ENCODE measurements at places on chromosomes 13 and 19. TPM values are rescaled to one million over a fixed set of nuclear protein-coding genes. Genes with fewer than 3 reads are reported as not detected.

Gene OVOL3
- total RNA-seq = not detected

Gene LGALS14
- total RNA-seq = not detected

Gene DACT3
- total RNA-seq = not detected

Gene CNN1
- total RNA-seq = not detected

Gene IGSF23
- total RNA-seq = not detected

DNA sequence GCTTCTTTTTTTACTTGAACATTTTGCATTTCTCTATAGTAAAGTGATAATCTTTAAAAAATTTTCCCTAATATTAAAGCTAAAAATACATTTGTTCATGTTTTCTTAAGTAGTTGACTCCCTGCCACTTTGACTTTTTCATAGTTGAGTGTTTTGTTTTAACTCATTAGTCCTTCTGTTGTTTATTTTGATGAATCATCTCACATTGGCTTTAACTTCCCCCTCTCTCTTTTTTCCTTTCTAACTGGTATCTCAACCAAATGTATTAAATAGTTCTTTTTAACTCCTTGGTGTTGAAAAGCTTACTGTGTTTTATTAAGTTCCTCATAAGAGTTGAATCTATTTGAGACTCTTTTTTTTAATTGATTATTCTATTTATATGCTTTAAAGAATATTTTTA is 2.8 kb downstream of the TNFSF13B start:
- H3K4me1 ChIP-seq = peaks cover 22% of the 10 kb centered on the region
- no peaks in the 10 kb centered on the region for H3K36me3 ChIP-seq
- H3K4me3 ChIP-seq = peak overlapping the region; percentile 39
- H3K27me3 ChIP-seq = no peaks in the 10 kb centered on the region
- no peak for DNase-seq

- no peak for DNase-seq
- H3K27ac ChIP-seq = no peak overlapping the region
- peaks cover 2% of the 10 kb centered on the region for H3K27me3 ChIP-seq
- no peaks in the 10 kb centered on the region for H3K36me3 ChIP-seq
- H3K4me3 ChIP-seq = no peak overlapping the region
These were observed 45.7 kb upstream of the ZNF730 start for GRCh38 chr19:23071147-23071511.

GRCh38 chr13:99982731-99983498 is 1.3 kb downstream of the ZIC2 start:
- peaks cover 50% of the 10 kb centered on the region for H3K27me3 ChIP-seq
- peaks cover 6% of the 10 kb centered on the region for H3K36me3 ChIP-seq
- no peak for DNase-seq
- H3K4me1 ChIP-seq = peaks cover 13% of the 10 kb centered on the region
- peak overlapping the region; percentile 83 for H3K4me3 ChIP-seq
- peak overlapping the region; percentile 95 for H3K27ac ChIP-seq

GRCh38 chr19:1780272-1780958 is 27.1 kb downstream of the ONECUT3 start:
- peaks cover 5% of the 10 kb centered on the region for H3K4me1 ChIP-seq
- peaks cover 62% of the 10 kb centered on the region for H3K27me3 ChIP-seq
- H3K27ac ChIP-seq = no peak overlapping the region
- DNase-seq = no peak

GRCh38 chr13:113526466-113527220 is 36.1 kb upstream of the DCUN1D2 start:
- peaks cover 20% of the 10 kb centered on the region for H3K4me1 ChIP-seq
- DNase-seq = no peak
- H3K27me3 ChIP-seq = no peaks in the 10 kb centered on the region
- peaks cover 10% of the 10 kb centered on the region for H3K36me3 ChIP-seq

- H3K27me3 ChIP-seq = peaks cover 5% of the 10 kb centered on the region
- no peak overlapping the region for H3K4me3 ChIP-seq
- no peak for DNase-seq
These were observed 12.4 kb upstream of the PROZ start for GRCh38 chr13:113145911-113146598.

DNA sequence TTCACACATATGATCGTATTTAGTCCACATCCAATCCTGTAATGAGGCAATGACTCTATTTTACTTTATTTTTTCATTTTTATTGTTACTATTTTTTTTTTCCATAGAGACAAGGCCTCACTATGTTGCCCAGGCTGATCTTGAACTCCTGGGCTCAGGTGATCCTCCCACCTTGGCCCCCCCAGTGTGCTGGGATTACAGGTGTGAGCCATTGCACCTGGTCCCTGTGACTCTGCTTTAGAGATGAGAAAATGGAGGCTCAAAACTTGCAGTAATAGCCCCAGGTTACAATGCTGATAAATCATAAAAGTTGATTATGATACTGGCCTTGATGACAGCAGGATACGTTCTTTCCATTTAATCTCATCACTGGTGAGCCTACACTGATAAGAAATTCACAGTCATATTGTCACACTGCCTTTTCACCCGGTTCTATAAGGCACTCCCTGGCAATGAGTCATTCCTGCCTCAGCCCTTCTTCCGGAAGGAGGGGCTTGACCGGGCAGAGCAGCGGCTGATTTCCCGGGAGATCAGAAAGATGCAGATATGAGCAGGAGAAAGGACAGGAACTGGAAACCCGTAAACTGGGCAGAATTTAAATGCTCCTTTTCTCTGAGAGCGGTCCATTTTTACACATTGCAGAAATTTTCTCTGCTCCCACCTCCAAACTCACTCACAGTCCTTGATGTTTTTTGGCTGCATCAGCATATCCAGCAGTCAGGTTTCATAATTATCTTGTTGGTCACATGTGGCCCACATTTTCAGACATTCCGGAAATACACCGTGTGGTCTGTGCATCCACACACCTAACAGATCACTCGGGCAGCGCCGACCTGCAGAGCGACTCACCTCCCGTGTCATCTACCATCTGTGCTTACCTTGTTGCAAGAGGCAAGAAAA is 616.4 kb downstream of the EFNB2 start:
- peaks cover 7% of the 10 kb centered on the region for H3K27me3 ChIP-seq
- DNase-seq = no peak
- no peaks in the 10 kb centered on the region for H3K4me1 ChIP-seq
- H3K27ac ChIP-seq = no peak overlapping the region
- no peak overlapping the region for H3K4me3 ChIP-seq
- no peaks in the 10 kb centered on the region for H3K36me3 ChIP-seq

DNA sequence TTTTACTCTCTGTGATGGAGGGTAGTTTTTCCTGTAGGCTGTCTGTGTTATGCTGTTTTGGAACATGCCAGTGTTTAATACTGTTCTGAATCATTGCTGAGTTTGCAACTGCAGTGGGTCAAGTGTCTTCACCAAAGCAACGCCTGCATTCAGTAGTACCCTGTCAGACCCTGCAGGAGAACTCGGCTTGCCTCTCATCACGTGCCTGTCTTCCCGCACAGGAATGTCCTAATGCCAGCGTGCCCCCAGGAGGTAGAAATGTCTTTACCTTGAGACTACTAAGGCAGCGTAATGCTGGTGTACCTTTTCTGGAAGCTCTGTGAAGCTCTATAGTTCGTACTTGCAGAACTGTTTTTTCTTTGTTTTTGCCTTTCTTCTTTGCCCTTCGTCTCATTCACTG is 42.3 kb downstream of the POLR1D start:
- peak overlapping the region; percentile 21 for H3K27ac ChIP-seq
- no peak for DNase-seq
- peaks cover 10% of the 10 kb centered on the region for H3K4me1 ChIP-seq
- no peaks in the 10 kb centered on the region for H3K27me3 ChIP-seq
- no peak overlapping the region for H3K4me3 ChIP-seq

All from T-helper 17 cell (primary cell).